ENCODE measurements at places on chromosomes 6 and 20.

DNA sequence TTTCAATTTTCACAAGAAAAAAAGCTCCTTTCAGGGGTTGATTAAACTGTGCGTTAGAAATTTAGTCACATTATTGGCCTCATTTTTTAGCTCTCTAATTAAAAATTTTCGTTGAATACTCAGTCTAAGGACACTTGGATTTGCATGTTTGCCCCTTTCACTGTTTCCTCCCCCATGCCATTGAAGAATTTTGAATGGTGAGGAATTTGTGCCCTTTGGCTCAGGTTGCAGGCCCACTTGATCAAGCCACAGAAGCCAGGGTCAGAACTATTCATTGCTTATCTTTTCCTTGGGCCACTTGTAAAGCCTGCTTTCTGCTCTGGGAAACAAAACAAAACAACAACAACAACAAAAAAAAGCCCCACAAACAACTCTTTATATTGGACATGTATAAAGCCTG, 12.2 kb downstream of the LIN28B start:
- DNase-seq, result no peak

GRCh38 chr6:44257753-44258324, 511 bp upstream of the SLC35B2 start:
- no peak for DNase-seq

- no peak for DNase-seq
These were observed 2.8 kb downstream of the AFDN start for GRCh38 chr6:167829513-167829912.

DNA sequence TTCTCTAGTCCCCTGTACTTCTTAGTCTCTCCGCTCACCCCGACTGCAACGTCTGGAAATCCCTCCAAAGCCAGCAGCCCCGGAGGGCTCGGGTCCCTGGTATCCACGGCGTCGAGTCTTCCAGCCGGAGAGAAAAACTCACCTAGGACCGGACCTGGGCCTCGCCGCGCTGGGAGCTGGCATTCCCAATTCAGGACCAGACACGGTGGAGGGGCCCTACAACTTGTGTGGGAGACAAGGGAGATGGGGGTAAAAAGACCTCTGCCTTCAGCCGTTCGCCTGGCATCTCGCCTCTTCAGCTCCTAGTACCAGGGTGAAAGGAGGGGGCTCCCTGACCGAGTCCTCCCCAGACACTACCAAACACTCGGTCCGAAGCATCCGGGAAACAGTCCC, 64.3 kb downstream of the GPX5 start:
- no peak for DNase-seq

- no peak for DNase-seq
These were observed 178.7 kb downstream of the GJA10 start for GRCh38 chr6:90072935-90073464.

- DNase-seq, result no peak
These were observed 37.6 kb upstream of the GFOD1 start for GRCh38 chr6:13524801-13525508.

GRCh38 chr6:95501032-95501904, 76.1 kb upstream of the MANEA start:
- no peak for DNase-seq

GRCh38 chr6:1322696-1323219, 10.9 kb downstream of the FOXQ1 start:
- DNase-seq, result no peak

DNA sequence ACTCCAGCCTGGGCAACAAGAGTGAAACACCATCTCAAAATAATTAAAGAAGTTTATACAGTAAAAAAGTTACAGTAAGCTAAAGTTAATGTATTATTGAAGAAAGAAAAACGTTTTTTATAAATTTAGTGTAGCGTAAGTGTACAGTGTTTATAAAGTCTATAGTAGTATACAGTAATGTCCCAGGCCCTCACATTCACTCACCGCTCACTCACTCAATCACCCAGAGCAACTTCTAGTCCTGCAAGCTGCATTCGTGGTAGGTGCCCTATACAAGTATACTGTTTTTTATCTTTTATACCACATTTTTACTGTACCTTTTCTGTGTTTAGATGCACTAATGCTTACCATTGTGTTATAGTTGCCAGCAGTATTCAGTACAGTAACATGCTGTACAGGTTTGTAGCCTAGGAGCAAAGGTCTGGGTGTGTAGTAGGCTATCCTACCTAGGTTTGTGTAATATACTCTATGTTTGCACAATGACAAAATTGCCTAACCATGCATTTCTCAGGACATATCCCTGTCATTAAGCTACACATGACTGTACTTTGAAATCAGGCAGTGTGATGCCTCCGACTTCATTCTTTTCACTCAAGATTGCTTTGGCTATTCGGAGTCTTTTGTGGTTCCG, 16.7 kb downstream of the MGME1 start:
- DNase-seq, result no peak

DNA sequence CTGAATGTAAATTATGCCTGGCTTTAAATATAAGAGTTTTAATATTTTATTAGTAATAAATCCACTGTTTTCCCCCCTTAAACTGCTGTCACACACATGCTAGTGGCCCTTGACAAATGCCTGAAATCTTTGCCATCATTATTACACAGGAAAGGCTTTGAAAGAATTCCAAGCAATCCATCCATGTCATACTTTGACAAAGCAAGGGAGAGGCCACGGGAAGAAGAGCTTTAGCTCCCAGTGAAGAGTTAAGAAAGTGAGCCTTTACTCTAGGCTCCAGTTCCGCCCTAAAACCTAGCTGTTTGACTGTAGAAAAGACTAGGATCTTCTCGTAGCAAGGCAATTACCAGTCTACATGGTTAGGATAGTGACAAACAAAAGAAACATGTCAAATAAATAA, 147.9 kb downstream of the GMDS start:
- DNase-seq, result no peak

DNA sequence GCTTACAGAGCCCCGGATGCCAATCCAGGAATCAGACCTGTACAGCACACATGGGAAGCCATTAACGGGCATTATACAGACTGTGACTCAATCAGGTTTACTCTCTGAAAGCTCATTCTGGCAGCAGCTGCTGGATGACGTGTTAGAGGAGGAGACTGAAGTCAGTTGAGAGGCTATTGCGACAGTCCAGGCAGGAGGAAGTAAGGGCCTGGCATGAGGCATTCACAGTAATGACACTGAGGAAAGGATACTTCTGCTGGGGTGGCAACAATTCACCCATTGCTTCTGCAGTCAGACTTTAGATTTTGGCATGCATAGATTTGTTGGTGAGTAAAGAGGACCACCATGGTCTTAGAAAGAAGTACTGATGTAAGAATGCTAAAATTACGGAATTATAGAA, 151.0 kb upstream of the HEY2 start:
- DNase-seq, result peak; percentile 61

- no peak for DNase-seq
These were observed 49.1 kb downstream of the UTRN start for GRCh38 chr6:144334150-144334708.

- DNase-seq, result peak; percentile 53
These were observed 4.3 kb upstream of the COX4I2 start for GRCh38 chr20:31633339-31633914.

GRCh38 chr20:59866338-59866737, 67.1 kb downstream of the SYCP2 start:
- no peak for DNase-seq

- no peak for DNase-seq
These were observed 1.3 kb downstream of the ATRN start for GRCh38 chr20:3472105-3472504.

Data from left ventricle myocardium superior (tissue), 1 donor.